Stimulated activated CD4-positive, alpha-beta T cell treated with anti-CD3 and anti-CD28 coated beads, Interleukin-12 subunit alpha, Interleukin-12 subunit beta, amount 100 ng/mL, for 48 hours (primary cell): ENCODE measurements at places on chromosomes 11 and 22.

DNA sequence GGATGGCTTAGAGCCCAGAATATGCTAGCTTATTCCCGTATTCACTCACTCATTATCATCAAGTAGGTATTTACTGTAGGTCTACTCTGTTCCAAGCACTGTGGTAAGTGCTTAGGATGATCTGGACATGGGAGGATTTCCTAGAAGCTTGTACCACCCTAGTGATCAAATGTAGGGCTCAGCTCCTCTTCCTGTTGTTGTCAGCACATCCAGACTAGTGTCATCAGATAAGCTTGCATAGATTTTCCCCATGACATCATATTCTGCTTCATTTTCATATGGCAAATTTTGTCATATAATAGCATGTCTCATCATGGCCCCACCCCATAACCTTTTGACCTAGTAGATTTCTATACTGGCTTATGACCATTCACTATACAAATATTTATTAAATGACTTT is 19.3 kb upstream of the NUCB2 start:
- DNase-seq: no peak

- DNase-seq: no peak
Measured at GRCh38 chr11:130515829-130516553, 67.5 kb downstream of the ADAMTS15 start.

GRCh38 chr11:110991661-110992355 is 253.7 kb upstream of the POU2AF2 start:
- DNase-seq: no peak

DNA sequence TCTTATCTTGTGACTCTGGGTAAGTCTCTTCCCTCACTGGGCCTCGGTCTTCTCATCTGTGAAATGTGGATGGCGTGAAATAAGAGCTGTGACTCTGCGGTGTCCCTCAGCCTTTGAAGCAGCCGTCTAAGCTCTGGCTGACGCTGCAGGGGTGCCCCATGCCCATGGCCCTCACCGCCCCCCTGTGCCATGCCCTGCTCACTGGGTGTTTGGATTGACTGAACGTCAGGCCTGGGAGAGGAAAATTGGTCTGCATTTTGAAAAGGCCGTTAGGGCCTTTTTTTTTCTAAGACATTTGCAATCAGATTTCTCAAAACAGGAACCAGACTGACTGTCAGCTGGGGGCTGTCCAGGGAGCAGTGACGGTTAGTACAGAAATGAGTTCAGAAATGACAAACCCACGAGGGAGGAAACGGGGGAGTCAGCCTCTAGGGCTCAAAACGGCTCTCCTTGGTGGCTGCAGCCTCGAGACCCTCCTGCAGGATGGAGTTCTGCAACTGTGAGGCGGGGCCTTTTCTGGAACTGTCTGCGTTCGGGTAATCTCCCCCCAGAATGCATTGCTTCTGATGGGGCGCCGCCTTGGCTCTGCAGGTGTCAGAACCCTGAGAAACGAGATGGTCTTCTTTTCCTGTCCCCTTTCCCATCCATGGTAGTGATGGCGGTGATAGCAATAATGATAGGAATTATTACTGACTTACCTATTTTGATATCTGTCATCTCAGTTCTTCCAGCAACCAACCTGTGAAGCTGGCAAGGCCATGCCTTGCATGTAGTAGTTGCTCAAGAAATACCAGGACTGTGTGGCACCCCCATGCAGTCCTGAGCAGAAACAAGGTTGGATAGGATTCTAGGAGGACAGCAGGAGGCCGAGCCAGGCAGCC is 2.0 kb downstream of the GRK2 start:
- peak; percentile 65 for DNase-seq

DNA sequence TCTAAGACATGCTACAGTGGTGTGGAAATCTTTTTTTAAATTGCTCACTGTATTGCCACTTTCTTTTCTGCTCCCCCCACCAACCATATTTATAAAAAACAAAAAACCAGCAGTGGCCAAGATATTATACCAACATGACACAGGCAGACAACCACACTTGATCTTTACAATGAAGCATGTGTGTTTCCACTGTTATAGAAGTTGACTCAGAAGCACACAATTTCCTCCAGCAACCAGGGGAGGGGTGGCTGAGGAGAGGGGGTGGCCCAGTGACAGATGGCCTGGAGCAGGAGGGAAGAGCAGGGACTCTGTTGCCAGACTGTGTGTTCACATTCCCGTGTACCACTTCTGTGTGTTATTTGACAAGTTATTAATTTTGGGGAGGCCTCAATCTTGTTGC is 14.8 kb downstream of the CD59 start:
- no peak for DNase-seq

- DNase-seq: no peak
Measured at GRCh38 chr11:6418557-6419008, 311 bp downstream of the APBB1 start.

DNA sequence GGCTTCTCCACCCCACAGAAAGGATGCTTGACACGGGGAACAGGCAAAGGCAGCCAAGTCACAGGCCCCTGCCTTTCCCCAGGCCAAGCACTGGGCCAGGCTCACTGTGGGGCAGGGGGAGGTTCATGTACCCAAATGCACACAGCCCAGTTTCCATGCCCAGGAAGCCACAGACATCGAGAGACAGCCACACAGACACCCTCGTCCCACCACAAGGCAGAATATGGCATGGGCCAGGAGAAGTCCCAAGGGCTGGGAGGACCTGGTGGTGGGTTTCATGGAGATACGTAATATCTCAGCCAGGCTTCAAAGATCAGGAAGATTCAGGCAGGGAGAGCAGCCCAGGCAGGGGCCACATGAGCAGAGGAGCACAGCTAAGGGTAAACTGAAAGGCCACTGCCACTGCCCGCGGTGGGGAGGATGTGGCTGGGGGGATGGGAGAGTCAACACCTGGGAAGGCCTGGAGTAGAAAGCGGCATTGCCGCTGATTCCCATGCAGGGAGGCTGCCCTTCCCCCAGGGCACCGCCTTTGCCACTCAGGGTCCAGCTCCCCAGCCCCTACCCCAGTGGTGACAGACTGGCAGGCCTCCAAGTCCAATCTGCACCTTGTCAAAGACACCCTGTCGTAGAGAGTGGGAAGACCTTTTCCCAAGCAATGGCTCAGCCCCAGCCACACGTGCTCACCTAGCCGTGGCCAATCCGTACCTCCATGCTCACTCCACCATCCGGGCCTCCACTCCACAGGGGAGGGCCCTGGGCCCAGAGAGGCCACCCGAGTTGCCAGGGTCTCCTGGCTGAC is 2.4 kb upstream of the MFNG start:
- no peak for DNase-seq

- DNase-seq: no peak
Measured at GRCh38 chr11:71491940-71492339, 35.1 kb upstream of the KRTAP5-7 start.

DNA sequence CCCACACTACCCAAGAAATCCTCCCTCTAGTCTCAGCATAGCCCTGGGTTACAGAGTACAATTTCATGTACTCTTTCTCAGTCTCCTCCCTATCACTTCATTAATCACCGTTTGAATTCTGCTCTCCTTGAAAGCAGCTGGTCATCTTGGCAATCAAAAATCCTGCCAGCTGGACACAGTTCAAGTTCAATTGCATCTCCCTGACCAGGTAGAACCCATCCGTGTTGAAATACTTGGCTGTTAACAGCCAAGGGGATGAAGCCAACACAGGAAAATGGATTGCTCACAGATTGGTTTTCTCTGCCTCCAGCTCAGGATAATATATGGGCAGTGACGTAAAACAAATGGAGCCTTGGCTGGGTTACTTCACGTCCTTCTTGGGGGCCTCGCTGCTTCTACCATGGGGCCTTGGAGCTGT is 55.1 kb upstream of the GRK3 start:
- no peak for DNase-seq

DNA sequence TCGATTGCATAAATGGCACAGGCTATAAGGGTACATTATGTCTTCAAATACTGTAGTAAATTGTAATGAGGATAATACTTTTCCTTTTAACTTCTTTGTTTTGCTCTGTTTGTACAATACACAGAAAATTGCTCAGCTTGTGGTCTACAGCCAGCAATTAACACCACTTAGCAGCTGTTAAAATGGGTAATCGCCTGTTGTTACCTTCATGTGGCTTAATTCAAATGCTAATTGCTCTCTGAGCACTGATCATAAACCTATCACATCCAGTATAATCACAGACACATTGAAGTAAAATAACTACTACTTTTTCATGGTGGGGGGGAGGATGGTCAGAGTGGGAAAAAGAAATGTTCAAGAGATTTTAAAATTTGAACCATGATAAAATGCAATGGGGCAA is 1164.1 kb upstream of the CNTN5 start:
- no peak for DNase-seq
